ENCODE measurements at places on chromosomes 13 and 19.

- no peak for DNase-seq
These were observed 54.2 kb upstream of the ABCC4 start for GRCh38 chr13:95355494-95355893.

DNA sequence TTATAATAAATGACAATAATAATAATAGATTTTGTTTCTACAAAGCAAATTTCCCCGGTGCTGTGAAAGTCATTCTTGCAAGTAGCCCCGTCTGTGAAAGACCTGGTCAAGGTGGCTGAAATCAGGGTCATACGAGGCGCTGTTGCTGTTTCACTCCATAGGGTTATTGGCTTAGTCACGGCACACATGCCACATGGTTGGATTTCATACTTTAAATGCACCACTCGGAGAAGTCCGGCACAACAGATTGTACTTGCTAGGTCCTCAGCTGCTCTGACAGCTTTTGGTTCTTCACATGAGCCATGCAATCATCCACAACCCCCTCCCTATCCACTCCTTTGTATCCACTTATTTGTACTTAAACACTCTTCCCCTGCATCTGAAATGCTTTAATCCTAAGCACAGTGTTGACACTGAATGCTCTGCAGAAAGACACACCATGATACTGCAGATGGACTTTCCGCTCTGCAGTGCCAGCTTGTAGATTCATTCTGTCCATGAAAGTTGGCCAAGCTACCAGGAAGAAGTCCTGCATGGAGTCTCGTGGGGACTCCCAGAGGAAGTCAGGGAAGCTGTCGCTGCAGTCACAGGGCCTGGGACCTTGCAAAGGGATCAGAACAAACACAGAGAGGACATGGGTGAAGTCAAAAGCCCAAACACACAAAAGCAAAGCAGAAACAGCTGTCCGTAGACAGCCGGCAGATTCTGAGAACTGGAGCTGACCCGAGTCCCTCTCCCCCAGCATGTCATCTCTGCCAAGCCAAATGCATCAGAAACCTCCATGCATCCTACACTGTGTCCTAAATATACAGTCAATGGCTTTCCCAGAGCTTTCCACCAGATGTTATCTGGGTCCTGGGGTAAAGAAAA lies 124.6 kb downstream of the COL4A2 start:
- DNase-seq = no peak

GRCh38 chr19:50759886-50760285 lies 10.4 kb upstream of the GPR32 start:
- no peak for DNase-seq

DNA sequence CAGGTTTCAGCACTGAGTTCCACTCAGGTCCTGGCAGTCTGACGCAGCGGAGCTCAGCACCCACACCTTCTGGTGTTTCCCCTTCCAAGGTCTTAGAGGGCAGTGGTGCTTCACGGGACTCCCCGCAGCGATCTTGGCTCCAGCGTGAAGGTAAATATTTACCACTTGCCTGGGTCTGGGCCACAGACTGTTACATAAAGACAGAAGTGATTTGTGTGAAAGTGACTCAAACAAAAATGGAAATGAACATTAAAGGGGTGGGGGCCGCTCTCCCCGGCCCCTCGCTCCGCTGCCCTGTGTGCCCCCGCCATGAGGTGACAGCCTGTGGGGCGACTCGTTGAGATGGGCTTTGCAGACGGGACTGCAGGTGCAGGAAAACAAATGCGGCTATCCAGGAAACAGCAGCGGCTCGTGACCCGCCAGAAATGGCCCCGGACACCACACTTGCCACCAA lies 55.0 kb downstream of the GGACT start:
- DNase-seq = no peak

GRCh38 chr19:32691952-32692726 lies 518 bp downstream of the NUDT19 start:
- DNase-seq = no peak

DNA sequence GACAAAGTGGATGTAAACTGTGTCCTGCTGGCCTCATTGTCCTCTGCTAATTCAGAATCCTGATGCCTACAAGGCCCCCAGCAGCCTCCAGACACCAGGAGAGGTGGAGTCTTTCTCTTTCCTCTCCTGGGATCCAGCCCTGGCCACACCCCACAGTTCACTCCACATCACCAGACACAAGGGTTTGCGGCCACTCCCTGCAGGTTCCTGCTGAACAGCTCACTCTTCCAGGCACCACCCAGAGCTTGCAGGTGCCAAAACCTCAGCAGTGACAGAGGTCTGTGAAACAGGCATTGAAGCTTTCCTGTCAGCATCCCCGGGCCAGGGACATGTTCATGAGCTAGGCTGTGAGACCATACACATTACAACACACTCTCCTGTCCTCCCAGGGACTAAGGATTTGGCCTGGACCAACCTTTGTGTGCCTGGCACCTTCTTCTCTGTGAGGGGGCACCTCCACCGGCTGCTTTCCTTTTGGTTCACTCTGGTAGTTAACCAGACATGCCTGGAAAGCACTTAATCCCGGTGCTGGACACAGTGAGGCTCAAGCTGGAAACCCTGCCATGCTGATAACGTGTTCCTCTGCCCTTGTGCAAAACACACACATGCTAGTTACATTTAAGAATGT lies 11.1 kb upstream of the ATP12A start:
- DNase-seq = no peak

DNA sequence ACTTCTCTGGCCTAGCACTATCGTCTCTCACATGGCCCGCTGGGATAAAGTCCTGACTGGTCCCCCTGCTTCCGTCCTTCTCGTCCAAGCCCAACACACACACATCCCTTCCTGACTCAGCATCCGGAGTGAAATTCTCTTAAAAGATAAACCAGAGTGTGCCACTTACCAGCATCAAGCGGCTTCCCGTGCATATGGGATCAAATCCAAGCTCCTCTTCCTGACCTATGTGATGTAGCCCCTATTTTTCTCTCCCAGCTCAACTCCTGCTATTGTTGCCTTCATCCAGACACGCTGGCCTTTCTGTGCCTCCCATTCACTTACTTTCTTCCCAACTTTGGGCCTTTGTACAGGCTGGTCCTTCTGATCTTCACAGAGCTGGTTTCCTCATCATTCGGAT lies 530.4 kb downstream of the DIAPH3 start:
- DNase-seq = no peak

- DNase-seq = no peak
These were observed 4.7 kb upstream of the SIGLECL1 start for GRCh38 chr19:51246164-51246552.

GRCh38 chr13:29674532-29674931 lies 79.0 kb upstream of the SLC7A1 start:
- no peak for DNase-seq

DNA sequence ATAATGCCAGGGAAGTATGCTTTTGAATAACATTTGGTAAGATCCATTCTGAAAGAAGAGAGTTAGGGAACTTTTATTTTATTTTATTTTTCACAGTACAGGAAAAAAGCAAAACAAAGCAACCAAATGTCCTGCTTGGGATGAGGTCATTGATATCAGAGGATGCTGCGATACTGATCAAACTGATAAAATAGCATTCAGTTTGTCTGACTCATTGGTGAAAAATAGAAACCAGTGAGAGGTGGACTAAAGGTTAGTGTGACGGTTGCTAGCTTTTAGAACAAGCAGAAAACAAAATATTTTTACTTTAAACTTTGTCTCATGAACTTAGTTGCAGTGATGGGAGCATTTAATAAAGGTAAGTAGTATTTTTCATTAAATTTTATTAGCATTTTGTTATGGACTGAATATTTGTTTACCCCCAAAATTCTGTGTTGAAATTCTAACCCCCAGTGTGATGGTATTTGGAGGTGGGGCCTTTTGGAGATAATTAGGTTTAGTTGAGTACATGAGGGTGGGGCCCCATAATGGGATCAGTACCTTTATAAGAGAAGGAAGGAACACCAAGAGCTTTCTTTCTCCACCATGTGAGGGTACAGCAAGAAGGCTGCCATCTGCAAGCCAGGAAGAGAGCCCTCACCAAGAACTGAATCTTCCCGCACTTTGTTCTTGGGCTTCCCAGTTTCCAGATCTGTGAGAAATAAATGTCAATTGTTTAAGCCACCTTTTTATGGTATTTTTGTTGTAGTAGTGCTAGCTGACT lies 37.3 kb downstream of the ITGBL1 start:
- no peak for DNase-seq

DNA sequence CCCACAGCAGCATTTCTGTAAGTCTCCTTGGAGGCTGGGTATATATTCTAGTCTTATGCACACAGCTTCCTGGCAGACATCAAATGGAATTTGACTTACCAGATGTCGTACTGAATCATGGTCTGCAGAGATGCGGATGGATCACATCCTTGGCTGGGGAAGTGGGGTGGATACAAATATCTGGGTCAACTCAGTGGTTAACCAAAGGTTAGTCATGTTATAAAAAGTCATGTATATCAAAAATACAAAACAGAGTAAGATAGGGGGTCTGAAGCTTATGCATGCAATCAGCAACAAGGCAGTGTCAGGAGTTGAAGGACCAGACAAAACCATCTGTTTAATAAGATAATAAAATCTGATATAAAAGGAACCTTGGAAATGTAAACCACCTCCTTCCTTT lies 61.9 kb downstream of the WASF3 start:
- no peak for DNase-seq

DNA sequence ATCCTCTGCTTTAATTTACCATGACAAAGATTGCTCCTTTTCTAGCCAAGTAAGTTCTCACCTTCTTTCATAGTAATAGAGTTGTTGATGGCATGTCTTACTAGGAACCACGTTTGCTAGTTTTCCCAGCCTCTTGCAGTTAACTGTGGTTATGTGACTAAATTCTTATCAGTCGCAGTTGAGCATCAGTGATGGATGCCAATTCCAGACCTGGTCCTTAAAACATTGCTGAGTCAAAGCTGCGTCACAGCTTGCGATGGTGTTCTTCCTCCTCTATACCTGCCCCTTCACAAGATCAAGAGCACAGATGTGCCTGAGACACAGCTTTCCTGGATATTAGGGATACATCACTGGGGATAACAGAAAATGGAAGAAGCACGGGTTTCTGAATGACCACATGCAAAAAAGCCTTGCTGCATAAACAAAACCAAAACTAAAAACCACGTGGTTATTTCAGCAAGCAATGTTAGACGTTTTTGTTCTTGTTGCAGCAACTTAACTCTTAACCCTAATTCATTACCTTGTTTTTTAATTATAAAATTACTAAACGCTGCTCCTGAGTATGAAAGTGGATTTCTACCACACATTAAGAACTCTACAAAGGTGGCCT lies 97.6 kb upstream of the DACH1 start:
- no peak for DNase-seq

DNA sequence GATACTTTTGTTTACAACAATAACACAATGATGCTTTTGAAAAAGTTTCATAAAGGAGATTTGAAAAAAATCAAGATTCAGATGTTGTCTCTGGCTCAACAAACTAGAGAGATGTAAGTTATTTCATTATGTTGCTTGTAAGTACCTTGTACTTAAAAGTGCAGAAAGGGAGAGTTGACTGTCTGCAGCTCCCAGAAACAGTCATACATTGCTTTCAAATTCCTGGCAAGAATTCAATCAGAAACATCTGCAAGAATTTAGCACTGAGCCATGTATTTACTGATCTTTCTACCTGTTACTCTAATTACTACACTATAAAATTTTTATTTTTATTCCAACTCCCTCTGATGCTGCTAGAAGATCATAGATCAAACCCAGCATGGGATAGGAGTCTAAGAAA lies 1261.3 kb upstream of the SPRY2 start:
- DNase-seq = no peak

- no peak for DNase-seq
These were observed 25.1 kb downstream of the TMPRSS9 start for GRCh38 chr19:2385053-2385721.

Measured in renal pelvis (tissue), 12 donors.